NCI-H524 (cell line): ENCODE measurements at places on chromosomes 12 and 14.

DNA sequence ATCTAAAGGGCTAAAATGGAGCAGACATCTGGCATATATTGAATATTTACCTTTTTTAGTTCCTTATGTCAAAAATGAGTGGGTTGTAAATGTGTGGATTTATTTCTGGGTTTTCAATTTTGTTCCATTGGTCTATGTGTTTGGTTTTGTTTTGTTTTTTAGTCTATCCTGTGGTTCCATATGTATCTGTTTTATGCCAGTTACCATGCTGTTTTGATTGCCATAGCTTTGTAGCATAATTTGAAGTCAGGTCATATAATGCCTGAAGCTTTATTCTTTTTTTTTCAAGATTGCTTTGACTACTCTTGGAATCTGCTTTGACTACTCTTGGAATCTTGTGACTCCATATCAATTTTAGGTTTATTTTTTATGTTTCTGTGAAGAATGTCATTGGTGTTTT is 133.2 kb downstream of the MIPOL1 start:
- no peak for DNase-seq

DNA sequence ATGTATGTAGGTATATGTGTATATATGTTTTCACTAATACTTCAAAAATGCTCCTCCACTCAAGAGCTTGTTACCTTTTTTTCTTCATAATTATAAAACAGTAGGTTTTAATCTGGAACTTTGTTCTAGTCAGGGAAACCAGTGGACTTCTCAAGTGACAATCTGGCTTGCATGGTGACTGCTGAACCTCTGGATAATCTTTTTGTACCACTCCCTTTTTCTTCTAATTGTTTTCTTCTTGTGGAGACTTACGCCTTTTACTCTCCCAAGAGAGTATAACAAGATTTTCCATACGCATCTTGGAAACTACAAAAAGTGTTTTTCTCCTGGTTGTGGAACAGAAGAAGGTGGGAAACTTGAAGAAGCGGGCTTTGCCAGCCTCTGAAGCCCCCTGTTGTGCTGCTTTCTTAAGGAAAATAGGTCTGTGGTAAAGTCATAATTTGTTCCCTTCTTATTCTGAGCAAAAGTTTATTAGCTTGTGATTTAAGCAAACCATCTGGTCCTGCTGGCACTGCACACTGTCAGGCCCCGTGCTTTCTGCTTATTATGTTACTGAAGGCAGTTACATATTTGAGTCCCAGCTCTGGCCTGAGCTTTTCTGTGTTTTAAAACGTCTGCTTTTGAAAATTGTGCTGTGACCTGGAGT is 291.8 kb downstream of the ERC1 start:
- DNase-seq, result peak; percentile 1

- no peak for DNase-seq
These were observed 245.3 kb downstream of the ZFP36L1 start for GRCh38 chr14:68547305-68548193.

- no peak for DNase-seq
These were observed 7.9 kb downstream of the EIF2B2 start for GRCh38 chr14:75010472-75011093.

DNA sequence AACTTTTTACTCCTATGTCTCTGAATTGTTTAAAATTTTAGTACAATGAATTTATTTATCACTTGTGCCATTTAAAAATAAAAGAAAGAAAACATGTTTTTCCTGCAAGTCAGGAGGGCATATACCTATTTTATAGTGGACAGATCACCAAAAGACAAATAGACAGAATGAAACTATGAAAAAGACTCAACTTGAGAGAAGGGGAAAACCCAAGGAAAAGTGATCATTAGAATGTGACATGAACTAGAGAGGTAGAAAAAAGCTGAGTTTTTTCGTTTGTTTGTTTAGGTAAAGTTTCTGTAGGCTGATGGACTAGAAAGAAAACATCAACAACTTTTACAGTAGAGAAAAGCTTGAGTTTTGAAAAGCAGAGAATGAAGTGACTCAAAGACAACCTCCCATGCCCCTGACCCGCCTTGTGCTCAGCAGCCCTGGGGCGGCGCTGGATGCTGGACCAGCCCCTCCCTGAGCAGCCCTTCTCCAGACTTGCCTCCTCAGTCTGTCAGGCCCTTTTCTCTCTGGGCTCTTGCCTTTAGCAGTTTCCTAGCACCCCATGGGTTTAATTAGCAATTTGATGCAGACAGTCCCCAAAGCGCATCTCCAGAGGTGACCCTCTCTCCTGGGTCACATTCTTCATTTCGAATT is 95.1 kb upstream of the ARID2 start:
- no peak for DNase-seq

DNA sequence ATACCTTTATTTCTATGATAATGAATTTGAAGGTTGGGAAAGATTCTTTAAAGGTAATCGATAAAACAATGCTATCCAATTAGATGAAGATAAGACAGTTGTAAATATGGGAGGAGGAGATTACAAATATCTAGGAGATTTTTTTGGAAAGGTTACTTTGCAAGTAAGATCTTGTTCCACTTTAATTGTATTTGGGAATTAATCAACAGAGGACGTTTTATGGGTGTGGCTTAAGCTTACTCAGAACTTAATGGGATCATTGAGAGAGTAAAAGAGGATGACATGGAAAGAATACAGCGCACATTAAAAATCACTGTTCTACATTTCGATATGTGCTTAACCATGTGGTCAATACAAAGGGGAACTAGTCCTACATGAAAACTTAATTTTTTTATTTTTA is 3.5 kb upstream of the LRIG3 start:
- no peak for DNase-seq
